ENCODE measurements at places on chromosomes 5 and 9.

DNA sequence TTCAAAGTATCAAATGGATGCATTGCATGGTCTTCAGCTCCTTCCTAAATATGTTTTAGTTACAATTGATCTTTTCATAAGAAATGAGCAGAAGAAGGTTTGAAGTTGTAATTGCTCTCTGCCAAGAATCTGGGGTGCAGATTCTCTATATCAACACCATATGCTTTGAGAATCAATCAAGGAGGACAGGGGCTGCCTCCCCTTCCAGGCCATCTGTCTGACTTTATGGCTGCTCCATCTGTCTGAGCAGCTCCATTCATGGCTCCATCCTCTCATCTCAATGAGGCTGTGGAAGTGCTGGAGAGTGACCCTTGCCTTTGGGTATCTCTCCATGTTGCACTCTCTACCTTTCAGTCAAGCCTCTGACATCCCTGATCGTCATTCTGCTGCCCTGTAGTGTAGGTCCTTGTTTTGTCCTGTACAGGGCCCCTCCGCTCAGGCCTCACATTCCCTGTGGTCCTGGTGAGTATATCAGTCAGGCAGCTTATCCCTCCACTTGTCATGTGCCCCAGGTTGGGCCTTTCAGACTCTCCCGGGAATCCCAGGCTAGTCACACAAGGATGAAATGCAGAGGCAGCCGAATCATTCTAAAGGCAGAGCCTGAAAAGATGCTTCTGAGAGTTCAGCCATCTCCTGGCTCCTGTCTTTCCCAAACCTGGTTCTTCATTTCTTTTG is 14.0 kb upstream of the SV2C start:
- no peak for DNase-seq

DNA sequence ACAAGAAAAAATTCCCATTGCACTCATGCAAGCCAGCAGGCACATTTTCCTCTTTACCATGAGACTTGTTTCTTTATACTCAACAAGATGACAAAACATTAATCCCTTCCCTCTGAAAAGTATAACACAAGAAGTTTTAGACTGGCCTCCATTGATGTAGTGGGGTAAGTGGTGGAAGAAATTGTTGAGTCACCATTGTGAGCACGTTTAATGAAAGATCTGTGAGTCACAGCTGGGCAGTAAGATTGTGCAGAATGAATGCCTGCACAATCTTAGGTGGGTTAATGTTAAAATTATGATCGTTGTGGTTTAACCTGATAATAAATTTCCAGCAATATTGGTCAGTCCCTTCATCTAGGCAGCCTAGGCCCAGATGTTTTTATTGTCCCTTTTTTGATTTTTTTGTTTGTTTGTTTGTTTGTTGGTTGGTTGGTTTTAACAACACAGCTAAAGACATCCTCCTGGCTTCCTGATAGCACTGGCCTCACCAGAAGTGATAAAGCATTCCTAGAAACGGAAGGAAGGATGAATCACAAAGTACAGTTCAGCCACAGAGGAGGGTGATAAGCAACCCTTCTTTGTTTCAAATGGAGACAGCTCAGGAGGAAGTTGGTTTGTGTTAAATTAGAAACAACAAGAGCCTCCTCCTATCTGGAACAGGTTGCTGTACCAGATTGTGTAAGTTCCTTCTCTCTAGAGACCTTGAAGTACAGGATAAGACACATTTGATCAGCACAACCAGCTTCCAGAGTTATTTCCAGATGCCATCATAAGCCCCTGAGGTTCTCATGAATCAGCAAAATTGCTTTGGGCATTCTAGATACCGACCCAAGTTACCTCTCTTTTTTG is 40.3 kb downstream of the SLC24A2 start:
- no peak for DNase-seq

- DNase-seq = no peak
Observed at GRCh38 chr5:24314106-24314505, 330.7 kb downstream of the CDH10 start.

- no peak for DNase-seq
Observed at GRCh38 chr9:27090711-27091110, 18.3 kb upstream of the TEK start.

DNA sequence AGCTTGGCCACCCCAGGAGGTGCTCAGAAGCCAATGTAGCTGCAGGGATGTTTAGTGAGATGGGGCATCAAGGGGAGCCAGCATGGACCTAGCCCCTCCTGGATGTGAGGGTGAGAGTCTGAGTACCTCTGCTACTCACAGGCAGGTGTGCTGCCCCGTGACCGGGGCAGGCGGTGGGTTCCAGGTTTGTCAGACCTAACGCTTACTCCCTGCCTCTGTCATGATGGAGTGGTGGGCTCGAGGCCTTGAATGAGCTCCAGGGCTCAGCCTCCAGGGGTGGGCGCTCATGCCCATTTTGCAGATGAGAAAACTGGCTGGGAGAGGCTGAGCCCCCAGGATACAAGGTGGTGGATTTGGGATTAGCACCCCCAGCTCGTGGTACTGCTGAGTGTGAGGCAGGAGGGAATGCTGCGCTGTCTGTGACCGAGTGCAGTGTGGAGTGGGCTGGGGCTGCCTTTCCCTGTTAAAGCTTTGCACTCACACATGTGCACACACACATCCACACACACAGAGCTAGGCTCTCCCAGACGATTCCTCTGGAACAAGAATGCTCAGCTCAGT is 1.5 kb downstream of the RXRA start:
- no peak for DNase-seq

DNA sequence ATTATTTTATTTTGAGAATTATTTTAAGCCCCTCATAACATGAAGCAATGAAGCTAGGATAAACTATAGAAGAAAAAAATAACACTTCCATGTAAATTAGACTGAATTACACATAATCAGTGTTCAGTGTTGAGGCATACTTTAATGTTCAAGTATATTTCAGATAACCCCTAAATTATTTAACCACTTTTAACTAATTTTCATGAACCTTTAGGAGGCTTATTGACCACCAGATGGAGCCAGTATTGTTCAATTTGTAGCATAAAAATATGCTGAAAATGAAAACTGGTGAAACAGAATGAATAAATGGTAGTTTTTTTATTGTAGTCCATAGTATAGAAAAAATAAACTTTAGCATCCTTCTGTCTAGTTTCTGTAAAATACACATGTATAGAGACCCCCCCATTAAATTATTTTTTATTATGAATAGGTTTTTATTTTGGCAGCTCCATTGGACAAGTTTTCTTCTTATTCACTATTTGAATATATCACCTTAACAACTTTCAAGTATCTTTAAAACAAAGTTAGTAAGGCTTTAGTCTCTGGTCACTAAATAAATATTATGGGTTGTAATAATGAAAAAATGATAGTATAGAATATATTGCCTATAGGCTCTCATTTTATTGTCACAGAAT is 190.1 kb downstream of the CWC27 start:
- DNase-seq = no peak

GRCh38 chr9:4371108-4371507 is 71.2 kb upstream of the GLIS3 start:
- no peak for DNase-seq

DNA sequence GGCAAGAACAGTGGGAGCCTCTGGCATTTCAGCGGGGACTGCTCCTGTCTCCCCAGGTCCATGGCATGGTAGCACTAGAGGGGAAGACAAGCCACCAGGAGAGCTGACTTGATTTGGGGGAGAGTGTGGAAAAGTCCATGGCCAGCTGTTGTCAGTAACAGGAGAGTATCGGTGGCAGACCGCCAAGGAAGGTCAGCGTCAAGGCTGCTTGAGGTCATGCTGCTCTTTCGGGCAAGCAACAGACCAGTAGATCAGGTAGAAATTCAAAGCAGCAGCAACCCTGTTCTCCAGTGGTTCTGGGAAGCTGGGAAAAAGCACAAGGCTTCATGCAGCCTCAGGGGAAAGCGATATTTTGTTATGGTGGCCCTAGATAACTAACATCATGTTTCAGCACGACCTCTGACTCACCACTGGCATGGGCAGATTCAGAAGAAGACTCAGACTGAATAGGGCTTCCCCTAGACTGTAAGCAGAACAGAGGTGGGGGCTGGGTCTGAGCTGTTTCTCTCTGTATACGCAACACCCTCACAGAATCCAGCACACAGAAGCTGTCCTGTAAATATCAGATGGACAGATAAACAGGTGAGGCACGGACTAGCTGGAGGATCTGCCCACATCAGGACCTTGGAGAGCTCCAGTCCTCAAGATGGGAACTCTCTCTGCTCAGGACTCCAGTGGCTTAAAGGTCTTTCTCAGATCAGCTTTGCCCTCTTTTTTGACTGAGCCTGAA is 35.2 kb upstream of the PLEKHG4B start:
- peak; percentile 23 for DNase-seq

DNA sequence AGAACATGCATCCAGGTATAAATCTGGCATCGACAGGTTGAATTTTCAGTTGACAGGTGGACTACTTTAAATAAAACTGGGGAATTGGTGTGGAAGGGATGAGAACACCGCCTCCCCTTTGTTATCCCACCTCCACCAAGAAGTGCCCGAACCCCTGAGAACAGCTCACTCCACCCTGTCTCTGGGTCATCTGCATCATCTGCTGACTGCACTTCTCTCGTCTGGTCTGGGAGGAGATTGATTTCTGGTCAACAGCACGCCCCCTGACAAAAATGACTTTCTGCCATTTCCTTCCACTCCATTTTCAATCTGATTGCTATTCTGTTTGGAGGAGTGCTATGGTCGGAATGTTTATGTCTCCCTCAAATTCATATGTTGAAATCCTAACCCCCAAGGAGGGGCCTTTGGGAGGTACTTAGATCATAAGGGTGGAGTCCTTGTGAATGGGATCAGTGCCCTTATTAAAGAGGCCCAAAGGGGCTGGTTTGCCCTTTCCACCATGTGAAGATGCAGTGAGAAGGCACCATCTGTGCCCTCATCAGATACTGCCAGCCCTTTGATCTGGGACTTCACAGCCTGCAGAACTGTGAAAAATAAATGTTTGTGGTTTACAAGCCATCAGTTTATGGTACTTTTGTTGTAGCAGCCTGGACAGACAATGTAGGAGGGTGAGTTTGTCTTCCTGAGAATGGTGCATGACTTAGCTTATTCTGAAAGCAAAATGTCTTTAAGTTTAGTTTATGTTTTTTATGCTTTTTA is 145.7 kb downstream of the EGFLAM start:
- DNase-seq = no peak

DNA sequence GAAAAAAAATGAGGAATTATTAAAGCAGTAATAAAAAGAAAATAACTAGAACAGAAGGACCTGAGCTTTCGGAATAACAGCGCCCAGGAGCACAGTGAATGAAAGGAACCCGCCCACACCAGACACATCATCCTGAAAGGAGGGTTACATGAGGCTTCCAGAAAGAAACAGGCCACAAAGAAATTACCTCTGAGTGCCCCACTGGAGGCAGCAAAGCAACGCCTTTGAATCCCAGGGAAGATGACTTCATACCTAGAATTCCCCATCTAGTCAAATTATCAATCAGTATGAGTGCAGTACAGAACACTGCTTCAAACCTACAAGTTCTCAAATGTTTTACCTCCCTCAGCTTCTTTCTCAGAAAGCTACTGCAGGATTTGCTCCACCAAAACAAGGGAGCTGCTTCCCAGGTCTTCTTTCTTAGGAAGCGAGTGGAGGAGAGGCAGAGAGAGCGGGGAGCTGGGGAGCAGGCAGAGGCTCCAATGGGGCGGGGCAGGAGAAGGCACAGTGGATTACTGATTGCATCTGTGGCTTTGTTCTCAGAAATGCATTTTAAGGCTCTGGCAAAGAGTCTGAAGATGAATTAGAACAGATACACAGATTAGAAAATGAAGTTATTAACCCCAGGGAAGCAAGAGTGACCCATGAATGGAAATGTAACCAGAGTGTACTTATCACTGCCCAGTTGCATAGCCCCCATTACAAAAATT is 87.1 kb downstream of the SEMA4D start:
- DNase-seq = peak; percentile 80

DNA sequence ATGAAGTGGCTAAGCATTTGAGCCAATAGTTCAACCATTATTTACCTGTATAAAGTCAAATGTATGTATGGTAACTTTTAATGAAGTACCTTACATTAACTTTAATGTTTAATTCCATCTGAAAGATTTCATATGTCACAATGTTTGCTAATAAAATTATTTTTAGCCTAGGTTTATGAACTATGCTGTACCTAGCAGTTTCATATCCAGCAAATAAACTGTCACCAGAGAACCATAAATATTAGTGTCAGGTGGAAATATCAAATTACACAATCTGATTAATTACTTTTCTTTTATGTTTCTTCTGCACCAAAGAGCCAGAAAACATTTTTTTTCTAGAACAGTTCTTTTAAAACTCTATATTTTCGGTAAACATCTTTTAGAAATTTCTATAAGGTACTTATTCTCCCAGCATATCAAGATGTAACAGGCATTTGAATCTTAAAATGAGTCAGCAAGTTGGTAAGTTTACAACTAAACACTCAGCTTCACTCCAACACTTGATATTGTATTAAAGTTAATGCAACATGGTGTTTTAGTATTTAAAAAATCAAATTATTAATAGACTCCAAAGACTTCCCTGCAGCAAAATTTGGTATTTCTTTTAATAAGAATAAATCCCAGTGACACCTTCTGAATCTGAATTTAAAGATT is 8.5 kb upstream of the CCDC192 start:
- DNase-seq = no peak

DNA sequence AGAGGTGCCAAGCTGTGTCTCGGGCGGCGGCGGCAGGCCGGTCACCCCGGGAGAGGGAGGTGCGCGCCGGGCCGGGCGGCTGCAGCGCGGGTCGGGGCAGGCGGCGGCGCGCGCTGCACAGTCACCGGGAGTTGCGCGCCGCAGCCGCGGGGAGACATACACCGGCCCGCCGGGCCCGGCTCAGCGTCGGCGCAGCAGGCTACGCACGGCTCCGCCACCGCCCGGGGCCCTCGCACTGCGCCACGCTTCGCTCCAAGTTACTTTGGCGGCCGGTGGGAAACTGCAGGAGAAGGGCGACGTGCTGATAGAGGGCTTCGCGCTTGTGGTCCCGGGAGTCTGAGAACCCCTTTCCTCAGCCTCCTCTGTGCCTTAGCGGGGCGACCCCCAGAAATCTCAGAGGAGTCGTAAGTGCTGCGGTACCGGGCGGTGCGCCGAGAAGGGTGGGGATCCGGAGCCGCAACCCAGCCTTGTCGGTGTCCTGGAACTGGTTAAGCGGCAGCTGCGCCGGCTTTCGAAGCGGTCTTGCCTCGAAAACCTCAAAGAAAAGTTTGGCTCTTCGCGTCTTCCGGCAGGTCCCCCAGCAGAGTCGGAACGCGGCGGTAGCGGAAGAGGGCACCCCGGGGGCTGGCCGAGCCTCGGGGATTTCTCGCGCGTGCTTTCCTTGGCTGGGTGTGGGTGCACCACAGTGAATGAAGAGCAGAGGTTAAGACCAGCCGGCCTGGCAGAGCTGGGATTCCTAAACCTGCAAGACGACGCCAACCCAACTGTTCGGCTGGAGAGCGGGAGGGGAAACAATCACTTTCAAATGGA is at the start of gene EFNA5:
Gene EFNA5 (minus strand): TSS at position 6 of the 810 bp plus-strand sequence.
- DNase-seq = peak; percentile 24

DNA sequence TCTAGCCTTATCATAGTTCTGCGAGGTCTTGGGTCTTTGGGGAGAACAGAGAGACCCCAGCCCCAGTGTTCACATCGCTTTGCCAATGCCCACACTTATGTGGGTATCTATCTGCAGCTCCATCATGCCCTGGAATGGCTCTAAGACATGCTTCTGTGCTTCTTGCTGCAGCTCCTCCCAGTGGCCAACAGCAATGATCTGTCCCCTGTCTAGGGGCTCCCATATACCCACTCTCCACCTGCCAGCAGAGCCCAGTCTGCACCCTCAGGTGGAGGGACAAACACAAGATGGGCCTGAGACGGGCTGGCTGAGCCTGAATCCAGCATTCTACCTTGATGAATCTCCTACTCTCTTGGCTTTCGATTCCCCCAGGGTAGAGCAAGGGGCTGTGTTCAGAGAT is 14.6 kb upstream of the DAP start:
- DNase-seq = no peak

All from activated CD4-positive, alpha-beta T cell treated with anti-CD3 and anti-CD28 coated beads, Interleukin-2, amount 50 U/mL, for 48 hours (primary cell).